ENCODE measurements at places on chromosomes 12 and 14. TPM values are rescaled to one million over a fixed set of nuclear protein-coding genes. Genes with fewer than 3 reads are reported as not detected.
A peak's percentile ranks its signal among the peaks of the same experiment; 100 is the strongest.

Gene DNAI7
- total RNA-seq: not detected

Gene DUSP6
- 48.2 TPM for total RNA-seq

- no peak for DNase-seq
Measured at GRCh38 chr12:13428538-13429265, 232.2 kb downstream of the EMP1 start.

GRCh38 chr14:58769011-58769643, 131.4 kb downstream of the DACT1 start:
- DNase-seq: no peak

- no peak for DNase-seq
Measured at GRCh38 chr12:75259143-75259542, 49.5 kb upstream of the KCNC2 start.

- peak; percentile 67 for DNase-seq
Measured at GRCh38 chr12:121792607-121793439, 665 bp downstream of the RHOF start.

Measured in activated CD4-positive, alpha-beta T cell treated with anti-CD3 and anti-CD28 coated beads, Interleukin-2, amount 10 ng/mL, durations not matched to agents 7 days and 5 days (primary cell).